Keratinocyte (primary cell): ENCODE measurements at places on chromosomes 13 and 19.

GRCh38 chr13:43022934-43023288 is 475 bp upstream of the DNAJC15 start:
- DNase-seq: no peak

DNA sequence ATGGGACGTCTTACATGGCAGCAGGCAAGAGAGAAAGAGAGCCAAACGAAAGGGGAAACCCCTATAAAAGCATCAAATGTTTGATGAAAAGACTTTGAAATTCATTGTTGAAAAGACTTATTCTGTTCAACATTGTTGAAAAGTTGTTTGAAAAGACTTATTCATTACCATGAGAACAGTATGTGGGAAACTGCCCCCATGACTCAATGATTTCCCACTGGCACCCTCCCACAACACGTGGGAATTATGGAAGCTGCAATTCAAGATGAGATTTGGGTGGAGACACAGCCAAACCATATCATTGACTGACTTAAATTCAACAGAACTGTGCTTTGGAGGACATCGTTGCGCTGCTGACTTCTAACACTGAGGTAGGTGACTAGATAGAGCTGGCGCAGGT is 48.0 kb upstream of the RCBTB2 start:
- no peak for DNase-seq

DNA sequence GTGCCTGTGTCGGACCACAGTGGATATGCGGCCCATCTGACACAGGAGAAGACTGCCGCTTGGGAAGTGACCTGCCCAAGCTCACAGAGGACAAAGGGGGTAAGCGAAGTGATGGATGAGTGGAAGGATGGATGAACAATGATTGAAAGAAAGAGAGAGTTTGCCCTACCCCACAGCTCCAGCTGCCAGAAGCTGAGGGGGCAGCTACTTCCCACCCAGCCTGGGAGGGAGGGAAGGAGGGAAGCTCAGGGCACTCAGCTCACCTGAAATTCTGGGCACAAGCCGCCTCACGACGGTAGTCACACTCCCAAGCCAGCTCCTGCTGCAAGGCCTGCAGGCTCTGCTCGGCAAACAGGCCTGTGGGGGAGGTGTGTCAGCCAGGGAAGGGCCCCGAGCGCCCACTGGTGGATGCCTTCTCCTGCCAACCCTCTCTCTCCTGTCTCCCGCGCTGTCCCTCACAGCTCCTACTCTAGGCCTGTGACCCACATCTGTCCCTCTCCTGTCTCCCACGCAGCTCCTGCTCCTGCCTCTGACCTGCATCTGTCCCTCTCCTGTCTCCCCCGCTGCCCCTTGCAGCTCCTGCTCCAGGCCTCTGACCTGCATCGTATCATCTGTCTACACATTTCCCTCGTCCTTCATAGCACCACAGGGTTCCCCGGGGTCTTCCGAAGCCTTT is 12.0 kb upstream of the NUMBL start:
- DNase-seq: no peak

GRCh38 chr13:31764556-31764955 is 25.2 kb downstream of the RXFP2 start:
- DNase-seq: no peak

GRCh38 chr19:54209058-54209810 is 8.6 kb downstream of the RPS9 start:
- DNase-seq: no peak
